ENCODE measurements at places on chromosomes 6 and 20.

- no peak for DNase-seq
Measured at GRCh38 chr20:45467172-45467571, 2.4 kb upstream of the WFDC2 start.

- no peak for DNase-seq
Measured at GRCh38 chr6:110325197-110325596, 33.0 kb downstream of the METTL24 start.

DNA sequence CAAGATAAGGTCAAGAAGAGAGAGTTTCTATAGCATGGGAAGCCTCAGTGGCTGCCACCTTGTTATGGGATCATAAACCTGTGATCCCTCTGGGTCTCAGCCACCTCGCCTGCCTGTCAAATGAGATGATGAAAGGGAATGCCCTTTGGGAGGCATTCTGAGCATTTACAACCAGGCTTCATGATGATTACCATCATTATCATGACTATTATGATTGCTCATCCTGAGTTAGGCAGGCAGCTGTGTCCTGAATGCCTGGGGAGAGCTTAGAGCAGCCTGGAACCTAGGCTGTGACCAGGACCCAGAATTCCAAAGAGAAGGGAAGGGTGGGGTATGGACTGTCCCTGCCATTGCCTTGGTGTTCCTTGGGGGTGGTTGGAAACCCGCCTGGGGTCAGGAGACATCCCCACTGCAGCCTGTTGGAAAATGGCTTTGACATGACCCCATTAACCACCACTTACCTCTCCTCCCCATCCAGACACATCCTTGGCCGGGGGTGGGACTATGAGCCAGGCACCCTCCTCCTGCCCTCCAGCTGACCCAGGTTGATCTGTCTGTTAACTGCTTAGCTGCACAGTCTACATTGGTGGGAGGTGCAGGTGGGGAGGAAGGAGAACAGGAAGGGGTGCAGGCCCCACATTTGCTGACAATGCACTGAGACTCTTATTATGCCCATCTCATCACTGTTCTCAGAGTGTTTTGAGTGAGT is 51.9 kb downstream of the LRFN2 start:
- no peak for DNase-seq

DNA sequence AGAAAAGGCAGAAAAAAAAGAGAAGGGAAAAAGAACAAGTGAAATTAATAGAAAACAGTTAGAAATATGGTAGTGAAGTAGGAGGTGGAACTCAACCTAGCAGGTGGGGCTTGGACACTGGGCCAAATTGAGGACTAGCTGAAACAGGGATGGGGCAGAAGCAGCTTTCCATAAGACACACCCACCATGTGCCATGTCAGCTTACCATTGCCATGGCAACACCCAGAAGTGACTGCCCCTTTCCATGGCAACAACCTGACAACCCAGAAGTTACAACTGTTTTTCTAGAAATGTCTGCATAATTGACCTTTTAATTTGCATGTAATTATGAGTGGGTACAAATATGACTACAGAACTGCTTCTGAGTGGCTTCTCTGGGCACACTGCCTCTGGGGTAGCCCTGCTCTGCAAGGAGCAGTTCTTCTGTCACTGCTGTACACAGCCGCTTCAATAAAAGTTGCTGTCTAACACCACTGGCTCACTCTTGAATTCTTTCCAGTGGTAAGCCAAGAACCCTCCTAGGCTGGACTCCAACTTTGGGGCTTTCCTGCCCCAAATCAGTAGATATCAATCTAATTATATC is 35.9 kb upstream of the SLC24A3 start:
- no peak for DNase-seq
